Activated CD4-positive, alpha-beta T cell treated with anti-CD3 and anti-CD28 coated beads, Interleukin-2, amount 10 ng/mL, durations not matched to agents 7 days and 5 days (primary cell): ENCODE measurements at places on chromosomes 11 and 22. TPM values are rescaled to one million over a fixed set of nuclear protein-coding genes. Genes with fewer than 3 reads are reported as not detected.

C11orf16 gene
- total RNA-seq: not detected

BAIAP2L2 gene
- total RNA-seq: 0.50 TPM

- DNase-seq: no peak
Measured at GRCh38 chr22:37822079-37822833, 926 bp upstream of the GALR3 start.

DNA sequence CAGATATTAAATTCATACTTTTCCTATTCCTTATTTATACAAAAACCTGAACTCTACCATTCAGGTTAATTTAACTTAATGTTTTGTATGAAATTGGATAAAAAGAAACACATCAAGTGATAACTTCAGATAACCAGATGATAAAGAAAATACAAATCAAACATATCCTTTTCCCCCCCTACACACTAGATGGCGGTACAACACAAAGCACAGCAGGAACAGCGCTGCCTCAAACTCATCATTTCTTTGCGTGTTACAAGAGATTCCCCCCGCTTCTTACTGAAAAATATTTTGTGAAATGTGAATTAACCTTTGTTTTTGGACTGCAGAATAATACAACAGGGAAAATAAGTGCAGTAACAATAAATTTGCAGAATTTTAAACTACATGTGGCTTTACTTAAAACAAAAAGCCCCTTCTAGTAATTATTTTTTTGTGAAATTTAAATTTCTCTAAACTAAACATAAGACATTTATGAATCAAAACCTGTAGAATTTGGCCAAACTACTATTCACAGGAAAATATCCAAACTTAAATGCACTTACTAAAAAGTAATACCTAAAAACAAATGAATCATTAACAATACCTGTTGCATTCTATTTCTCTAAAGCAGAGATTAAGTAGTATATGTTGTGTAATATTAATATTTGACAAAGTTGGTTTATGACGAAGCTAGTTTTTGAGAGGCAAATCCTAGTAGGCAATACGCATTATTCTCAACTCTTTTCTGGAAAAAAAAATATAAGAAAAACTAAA is 74.4 kb downstream of the ARHGAP32 start:
- peak; percentile 73 for DNase-seq

GRCh38 chr11:108592591-108593213 is 866 bp downstream of the EXPH5 start:
- peak; percentile 24 for DNase-seq

GRCh38 chr11:14224395-14224794 is 134.6 kb downstream of the RRAS2 start:
- no peak for DNase-seq

DNA sequence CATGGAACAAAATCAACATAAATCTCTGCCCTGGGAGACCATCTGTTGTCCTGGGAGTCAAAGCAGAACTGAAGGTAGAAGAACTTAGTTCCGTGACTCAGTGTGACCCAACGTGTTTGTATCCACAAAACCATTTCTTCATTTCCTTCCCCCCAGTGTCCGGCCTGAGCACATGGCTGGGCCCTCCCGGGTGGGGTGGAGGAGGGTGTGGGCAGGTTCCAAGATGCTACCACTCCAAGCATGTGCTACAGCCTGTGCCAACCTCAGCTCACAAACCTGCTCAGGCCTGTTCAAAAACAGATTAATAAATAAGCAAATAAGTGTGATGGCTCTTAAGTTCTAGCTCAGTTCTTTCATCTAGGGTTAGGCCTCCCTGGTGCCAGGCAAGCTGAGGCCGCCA is 55.3 kb downstream of the SHANK2 start:
- no peak for DNase-seq

GRCh38 chr11:7851391-7851790 is 54.6 kb upstream of the OR5P2 start:
- no peak for DNase-seq
